ENCODE measurements at places on chromosomes 2 and 18.

- no peak for DNase-seq
Observed at GRCh38 chr2:58047961-58048360, 1.4 kb downstream of the VRK2 start.

DNA sequence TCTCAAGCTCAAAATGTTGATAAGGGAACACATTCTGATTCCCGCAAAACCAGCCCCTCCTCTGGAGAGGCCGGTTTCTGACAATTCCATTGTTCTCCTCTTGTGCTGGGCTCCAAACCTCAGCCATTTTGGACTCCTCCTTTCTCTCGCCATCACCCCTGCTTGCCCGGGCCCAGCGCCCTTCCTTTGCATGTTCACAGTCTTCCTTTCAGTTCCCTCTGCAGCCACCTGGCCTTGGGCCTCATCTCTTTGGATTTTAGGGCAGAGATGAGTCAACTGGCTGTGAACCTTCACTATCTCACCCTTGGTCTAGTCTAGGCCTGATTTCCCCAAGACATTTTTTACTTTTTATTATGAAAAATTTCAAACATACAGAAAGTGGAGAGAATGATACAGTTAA is 155.9 kb upstream of the MAP3K20 start:
- no peak for DNase-seq

- DNase-seq: no peak
Observed at GRCh38 chr18:41464278-41464677, 490.8 kb upstream of the PIK3C3 start.

- DNase-seq: no peak
Observed at GRCh38 chr2:136031711-136032110, 46.3 kb upstream of the DARS1 start.

- DNase-seq: peak; percentile 27
Observed at GRCh38 chr2:218516614-218517013, 51.5 kb downstream of the USP37 start.

GRCh38 chr2:64609227-64609941 is 44.3 kb downstream of the SERTAD2 start:
- DNase-seq: peak; percentile 63

DNA sequence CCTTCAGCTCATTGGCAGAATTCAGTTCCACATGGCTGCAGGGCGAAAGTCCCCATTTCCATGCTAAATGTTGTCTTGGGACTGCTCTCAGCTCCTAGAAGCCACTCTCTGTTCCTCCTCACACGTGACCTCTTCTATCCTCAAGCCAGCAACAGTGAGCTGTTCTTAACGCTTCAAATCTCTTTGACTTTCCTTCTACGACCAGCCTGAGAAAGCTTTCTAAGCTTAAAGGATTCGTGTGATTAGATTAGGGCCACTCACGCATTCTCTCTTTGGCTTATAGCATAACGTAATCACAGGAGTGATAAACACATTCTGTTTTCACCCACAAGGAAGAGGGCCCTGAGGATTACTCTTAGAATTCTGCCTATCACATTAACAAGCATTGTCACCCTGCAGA is 29.8 kb upstream of the LAMA1 start:
- DNase-seq: no peak

DNA sequence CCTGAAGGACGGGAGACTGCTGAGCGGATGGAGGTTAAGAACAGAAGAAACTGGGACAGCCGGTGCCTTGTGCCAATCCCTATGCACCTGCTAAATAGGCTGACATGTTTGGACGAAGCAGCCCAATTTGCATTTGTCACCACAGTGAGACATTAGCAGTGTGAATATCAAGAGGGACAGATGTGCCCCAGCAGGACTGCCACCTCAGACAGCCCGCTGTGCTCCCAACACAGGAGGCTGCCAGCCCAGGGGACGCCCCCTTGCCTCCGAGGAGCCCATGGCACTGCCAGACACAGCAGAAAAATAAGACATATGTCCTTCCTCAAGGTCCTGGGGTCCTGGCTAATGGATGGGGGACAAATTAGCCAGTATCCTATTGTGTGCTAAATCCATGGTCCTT is 306.7 kb upstream of the POU3F3 start:
- no peak for DNase-seq

GRCh38 chr2:3664118-3664517 is 6.1 kb downstream of the ALLC start:
- DNase-seq: no peak

DNA sequence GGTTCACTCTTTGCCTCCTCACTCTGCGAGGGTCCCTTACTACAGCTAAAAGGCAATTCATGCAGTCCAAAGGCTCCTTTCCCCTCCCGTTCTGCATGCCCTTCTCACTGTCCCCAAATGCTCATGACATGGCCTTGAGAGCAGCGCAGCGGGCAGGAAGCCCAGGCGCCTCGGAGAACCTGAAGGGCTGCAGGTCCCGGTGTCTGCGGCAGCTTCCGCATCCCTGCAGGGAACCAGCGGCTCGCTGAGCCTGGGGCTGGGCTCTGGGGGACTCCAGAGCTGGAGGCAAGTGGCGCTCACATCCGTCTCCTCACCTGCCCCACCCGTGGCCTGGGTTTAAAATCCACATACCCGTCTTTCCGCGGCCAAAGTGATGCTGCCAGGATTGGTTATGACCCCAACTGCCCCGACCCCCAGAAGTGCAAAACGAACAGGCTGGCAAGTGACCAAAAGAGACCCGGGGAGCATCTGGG is 462 bp upstream of the CIDEA start:
- no peak for DNase-seq

DNA sequence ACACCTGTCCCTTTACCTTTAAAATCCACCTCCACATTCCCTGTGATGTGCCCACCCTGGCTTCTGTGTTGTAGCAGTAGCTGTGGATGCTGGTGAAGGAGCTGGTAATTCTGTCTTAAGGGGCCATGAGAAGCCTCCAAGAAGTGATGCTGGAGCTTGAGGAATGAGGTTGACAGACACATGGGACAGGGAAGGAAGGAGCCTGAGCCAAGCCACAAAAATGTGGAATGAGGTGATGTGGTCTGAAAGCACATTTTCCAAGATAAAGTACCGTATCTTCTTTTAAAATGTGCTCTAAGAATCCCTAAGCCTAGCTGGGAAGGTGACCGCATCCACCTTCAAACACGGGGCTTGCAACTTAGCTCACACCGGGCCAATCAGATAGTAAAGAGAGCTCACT is 31.2 kb downstream of the VWA3B start:
- DNase-seq: no peak

DNA sequence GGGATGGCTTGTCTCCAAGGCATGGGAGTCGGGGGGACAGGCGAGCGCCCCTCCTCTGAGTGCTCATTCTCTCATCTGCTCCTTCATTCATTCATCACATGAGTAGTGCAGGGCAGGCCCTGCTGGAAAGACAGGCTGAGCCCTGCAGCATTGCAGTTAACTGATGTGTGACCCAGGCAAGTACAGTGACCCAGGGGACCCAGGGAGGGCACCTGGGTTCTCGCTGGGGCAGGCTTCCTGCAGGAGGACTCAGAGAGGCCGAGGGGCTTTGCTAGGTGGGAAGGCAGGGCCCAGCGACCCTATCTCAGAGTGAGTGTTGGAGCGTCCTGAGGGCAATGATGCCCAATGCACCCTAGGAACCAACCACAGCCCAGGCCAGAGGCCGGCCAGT is 30.6 kb downstream of the HJURP start:
- no peak for DNase-seq

DNA sequence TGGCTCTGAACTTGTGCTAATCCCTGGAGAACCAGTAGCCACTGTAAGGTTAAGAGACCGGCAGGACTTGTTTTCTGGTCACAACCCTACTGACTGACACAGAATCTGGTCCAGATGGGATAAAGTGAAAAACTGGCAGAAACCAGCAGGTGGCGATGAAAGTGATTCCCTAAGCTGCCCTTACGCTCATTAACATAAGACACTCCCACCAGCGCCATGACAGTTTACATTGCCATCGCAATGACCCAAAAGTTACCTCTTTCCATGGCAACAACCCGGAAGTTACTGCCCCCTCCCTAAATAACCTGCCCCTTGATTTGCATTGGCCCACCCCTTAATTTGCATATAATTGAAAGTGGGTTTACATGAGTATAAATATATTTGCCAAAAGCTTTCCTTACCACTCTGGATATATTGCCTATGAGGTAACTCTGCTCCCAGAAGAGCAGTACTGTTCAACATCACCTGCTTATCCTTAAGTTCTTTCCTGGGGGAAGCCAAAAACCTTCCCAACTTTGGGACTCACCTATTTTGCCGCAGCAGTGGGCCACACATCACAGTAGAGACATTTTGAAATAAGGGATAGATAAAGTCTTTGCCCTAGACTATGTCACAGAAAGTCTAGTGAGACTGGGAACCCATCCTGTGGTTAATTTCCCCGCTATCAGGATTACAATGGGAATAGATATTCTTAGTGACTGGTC is 35.8 kb upstream of the AFF3 start:
- DNase-seq: peak; percentile 42

DNA sequence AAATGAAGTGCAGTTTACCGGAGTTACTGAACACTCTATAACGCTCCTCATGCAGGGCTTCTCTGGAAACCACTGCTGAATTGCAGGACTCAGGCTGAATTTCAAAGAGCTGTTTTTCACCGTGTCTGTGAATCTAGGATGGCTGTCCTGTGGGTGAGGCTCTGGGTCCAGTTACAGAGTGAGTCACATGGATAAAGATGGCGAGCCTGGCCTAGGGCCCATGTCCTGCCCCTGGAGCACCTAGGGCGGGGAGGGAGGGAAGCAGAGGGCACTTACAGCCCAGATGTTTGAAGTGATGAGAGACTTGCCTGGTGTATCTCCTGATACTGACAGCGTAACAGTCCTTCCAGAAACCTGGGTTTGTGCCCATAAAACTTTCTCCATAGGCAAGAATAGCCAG is 583.0 kb downstream of the IRS1 start:
- DNase-seq: no peak

DNA sequence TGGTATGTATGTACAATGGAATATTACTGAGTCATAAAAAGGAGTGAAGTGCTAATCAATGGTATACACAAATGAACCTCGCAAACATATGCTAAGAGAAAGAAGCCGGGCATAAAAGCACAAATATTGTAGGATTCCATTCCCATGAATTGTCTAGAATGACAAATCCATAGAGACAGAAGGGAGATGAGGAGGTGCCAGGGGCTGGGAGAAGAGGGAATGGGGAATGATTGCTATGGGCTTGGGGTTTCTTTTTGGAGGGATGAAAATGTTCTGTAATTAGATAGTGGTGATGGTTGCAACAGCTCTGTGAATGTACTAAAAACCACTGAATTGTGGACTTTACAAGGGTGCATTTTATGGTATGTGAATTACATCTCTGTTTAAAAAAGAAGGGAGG is 73.5 kb downstream of the GLI2 start:
- DNase-seq: no peak

DNA sequence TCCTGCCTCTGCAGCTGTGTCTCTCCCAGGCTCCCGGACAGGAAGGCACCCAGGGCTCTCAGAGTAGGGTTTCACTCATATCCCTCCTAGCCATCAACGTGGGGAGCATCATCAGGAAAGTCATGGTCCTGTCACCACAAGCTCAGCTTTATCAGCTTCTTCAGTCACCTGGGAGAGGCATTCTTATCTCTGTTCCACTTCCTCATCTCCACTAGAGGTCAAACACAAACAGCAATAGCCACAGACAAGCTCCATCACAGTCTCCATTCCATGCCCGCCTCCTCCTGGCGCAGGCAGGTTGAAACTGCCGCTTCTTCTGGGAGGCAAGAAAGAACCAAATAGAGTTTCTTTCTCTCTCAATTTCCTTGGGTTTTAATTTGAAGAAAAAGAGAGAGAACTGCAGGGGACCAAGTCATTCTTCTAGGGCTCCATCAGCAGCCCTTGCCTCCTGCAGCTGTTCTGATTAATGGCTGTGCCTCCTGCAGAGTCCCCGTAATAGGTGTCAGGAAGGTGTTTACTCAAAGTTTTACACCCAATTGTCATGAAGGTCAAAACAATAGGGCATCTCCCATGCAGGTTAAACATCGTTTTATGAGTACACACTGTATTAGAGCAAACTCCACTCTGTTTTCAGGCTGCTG is 377.9 kb downstream of the TMEM182 start:
- DNase-seq: no peak

GRCh38 chr2:178317811-178318210 is 123.5 kb downstream of the OSBPL6 start:
- DNase-seq: no peak

GRCh38 chr18:48643262-48643661 is 104.4 kb downstream of the CTIF start:
- no peak for DNase-seq

DNA sequence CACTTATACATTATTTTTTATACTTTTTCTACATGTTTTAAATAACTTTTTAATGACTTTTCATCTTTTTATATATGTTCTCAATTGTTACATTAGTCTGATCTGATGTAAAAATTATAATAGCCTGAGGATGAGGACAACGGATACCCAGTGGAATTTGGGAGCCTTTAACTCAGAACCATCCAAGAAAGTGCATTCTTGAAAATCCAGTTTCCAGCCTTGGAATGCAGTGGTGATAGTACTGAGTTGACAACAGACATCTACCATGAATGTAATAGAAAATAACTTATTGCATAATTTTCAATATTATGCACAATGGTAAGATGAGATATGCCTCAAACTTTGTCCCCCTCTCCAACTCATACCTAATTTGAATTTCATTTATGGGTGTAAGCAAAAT is 120.7 kb upstream of the ZC3H15 start:
- no peak for DNase-seq

DNA sequence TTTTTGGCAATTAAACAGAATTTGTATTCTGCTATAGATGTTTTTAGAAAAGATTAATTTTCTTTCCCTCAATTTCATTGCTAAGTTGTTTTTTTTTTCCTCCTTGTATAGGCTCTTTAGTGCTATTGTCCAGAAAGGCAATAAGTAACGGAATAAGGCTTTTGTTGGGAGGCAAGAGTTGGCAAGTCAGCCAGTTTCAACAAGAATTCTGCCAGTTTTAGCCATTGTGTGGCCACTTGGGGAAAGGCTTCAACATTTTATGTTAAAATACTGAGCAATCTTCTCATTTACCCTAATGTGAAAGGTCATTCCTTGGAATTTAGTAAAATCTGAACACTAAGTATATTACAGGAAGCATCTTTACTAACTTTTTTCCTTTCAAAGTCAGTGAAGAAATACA is 9.6 kb downstream of the CALCRL start:
- no peak for DNase-seq

GRCh38 chr2:71705171-71705960 is 252.0 kb downstream of the DYSF start:
- DNase-seq: no peak

GRCh38 chr18:59470561-59471121 is 111.6 kb upstream of the LMAN1 start:
- DNase-seq: no peak

GRCh38 chr2:168353251-168353650 is 102.8 kb upstream of the CERS6 start:
- DNase-seq: no peak

GRCh38 chr2:207133820-207134519 is 31.8 kb downstream of the KLF7 start:
- DNase-seq: no peak

GRCh38 chr2:64352292-64352691 is 101.7 kb upstream of the LGALSL start:
- peak; percentile 15 for DNase-seq

GRCh38 chr2:181077128-181077709 is 96.8 kb downstream of the UBE2E3 start:
- peak; percentile 63 for DNase-seq

Data from activated CD4-positive, alpha-beta T cell treated with anti-CD3 and anti-CD28 coated beads, Interleukin-2, amount 50 U/mL, for 16 hours (primary cell).